ENCODE measurements at places on chromosomes 2 and 18.

DNA sequence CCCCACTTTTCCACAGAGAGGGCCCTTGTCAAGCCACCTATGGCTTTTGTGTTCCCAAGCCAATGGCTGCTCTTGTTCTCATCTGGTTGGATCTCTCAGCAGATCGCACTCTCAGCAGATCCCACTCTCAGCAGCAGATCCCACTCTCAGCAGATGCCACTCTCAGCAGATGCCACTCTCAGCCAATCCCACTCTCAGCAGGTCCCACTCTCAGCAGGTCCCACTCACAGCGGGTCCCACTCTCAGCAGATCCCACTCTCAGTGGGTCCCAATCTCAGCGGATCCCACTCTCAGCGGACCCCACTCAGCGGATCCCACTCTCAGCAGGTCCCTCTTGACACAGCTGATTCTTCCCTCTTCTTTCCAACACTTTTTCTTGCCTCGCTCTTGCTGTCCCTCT is 59.3 kb upstream of the MGAT4A start:
- no peak for DNase-seq

DNA sequence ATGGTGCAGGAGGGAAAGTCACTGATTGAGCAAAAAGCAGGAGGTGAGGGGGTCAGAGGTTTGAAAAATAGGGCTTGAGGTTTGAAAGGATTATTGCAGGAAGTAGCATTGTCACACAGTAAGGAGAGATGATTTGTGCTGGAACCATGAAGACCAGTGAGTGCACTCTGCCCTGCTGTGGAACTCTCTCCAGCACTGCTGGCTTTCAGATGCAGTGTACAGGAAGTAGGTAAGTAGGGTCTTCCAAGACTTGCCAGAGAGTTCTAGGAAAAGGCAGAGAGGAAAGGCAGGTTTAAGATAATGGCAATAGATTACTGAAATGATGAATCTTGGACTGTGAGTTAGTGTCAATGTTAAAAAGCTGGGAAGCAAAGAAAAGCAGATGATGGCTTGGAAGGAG is 11.2 kb downstream of the SP110 start:
- no peak for DNase-seq

DNA sequence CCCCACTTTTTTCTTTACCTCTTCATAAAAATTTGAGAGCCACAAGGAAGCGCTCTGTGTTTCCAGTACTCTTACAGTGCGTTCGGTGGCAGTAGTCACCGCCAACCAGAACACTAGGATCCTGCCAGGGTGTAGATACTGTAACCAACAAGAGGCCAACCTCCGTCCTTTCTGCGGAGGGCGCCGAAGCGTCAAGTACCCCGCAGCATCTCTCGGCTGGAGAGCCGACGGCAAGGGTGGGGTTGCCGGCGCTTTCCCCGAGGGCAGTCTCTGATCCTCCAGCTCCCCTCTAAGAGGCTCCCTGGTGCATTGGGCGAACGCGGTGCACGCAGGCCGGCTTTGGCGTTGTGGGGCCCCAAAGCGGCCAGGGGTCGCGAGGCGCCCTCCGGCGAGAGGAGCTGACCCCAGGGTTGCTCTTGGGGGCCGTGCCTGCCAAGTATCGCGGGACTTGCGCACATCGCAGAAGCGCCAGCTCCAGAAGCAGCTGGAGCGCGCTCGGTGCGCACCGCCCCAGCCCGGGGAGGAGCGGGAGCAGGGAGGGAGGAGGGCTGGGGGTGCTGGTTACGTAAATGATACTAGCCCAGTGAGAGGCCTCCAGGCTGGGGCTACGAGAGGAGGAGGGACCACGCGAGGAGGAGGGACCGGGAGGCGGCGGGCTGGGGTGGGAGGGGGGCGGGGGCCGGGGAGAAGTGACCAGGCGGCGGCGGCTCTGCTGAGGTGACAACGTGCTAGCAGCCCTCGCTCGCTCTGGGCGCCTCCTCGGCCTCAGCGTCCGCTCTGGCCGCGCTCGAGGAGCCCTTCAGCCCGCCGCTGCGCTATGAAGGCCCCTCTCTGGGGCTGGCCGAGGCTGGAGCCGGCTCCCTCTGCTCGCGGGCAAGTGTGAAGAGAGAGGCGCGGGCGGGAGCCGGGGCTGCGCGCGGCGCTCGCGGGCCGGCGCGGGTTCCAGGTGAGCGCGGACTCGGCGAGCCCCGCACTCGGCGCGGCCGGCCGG is at the start of gene GALNT13:
GALNT13 (plus strand) TSS at position 692 of the 991 bp plus-strand sequence.
- DNase-seq, result no peak

- DNase-seq, result no peak
Measured at GRCh38 chr18:79723036-79723435, 43.4 kb downstream of the CTDP1 start.

DNA sequence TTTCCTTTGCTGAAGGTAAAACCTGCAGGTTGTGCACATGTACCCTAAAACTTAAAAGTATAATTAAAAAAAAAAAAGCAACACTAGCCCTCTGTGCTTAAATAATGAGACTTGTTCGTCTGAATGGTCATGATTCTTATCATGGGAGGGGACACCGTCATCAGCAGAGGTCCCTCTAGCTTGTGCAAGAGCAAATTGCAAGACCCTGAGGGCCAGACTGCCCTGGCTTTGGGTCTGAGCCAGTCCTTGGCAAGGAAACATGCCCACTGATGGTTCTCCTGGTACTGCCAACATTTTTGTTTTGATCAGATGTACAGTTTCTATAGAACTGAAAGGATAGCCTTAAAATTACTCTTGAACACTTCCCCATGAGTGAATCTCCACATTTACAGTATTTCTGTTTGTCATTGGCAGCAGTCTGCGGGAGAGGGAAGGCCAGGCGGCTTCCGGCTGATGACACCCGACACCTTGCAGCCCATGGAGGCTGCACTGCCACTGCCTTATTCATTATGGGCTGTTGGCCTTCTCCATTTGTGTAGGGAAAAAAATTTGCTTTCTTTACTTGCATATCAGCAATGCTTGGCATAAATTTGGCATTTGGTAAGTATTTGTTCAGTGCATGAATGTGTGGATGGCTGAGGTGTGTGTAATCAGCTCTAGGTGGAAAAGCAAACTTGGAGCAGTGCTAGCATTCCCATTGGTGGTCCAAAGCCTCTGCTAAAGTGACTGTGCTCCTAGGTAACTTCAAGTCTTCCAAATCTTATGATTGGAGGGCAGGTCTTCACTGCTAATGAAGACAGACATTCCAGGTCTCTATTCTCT is 161.6 kb upstream of the ALKAL2 start:
- no peak for DNase-seq
